ENCODE measurements at places on chromosomes 11 and 22.

DNA sequence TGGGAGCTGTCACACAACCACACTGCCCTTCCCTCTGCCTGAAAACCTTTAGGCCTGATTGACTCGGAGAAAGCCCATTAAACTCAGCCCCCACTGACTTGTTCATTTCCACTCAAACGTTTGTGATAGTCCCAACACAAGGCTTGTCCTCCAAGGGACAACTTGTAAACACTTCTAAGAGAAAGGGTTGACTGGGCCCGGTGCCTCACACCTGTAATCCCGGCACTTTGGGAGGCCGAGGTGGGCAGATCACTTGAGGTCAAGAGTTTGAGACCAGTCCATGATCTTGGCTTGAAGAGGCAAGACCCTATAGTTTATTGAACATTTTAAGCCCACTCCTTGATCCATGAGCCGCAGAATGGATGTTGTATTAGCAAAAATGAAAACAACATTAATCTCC lies 63.3 kb upstream of the PRODH start:
- no peak for DNase-seq

DNA sequence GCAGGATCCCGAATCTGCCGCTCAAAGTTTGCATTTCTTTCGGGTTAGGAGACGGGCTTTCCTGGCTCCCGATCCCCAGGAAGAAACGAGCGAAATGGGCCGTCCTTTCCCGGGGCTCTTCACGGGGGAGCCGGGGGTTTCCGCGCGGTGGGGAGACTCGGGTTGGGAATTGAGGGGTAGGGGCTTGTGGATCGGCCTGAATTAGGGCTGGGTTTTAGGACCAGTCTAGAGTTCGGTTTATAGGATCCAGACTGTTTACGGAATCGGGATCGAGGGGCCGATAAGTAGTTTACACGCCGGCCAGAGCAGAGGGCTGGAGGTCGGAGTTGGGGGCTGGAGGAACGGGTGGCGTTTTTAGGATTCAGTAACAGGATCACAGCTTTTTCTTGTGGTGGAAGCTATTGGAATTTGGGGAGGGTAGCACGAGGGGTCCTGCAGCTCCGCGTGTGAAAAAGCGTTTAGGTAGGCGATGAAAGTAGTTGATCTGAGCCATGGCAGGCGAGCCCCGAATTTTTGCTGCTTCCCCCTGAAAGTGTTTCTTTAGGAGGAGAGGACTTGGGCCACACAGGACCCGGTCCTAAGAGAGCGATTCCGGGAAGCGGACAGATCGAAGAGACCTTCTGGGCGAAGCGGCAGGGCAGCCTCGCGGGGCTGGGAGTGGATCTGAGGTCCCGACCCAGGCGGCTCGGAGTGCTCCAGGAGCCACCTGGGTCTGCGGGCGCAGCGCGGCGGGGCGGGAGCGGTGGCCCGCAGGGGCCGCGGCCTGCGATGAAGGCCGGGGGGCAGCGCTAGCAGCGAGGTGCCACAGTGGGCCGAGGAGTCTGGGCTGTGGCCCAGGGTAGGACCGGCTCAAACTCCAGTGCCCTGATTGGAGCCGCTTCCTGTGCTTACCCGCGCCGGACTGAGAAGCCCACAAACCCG lies 1.6 kb downstream of the PKNOX2 start:
- no peak for DNase-seq

GRCh38 chr11:117600234-117600783 lies 196.7 kb downstream of the DSCAML1 start:
- no peak for DNase-seq

GRCh38 chr11:133778161-133778560 lies 67.2 kb downstream of the SPATA19 start:
- DNase-seq: no peak

DNA sequence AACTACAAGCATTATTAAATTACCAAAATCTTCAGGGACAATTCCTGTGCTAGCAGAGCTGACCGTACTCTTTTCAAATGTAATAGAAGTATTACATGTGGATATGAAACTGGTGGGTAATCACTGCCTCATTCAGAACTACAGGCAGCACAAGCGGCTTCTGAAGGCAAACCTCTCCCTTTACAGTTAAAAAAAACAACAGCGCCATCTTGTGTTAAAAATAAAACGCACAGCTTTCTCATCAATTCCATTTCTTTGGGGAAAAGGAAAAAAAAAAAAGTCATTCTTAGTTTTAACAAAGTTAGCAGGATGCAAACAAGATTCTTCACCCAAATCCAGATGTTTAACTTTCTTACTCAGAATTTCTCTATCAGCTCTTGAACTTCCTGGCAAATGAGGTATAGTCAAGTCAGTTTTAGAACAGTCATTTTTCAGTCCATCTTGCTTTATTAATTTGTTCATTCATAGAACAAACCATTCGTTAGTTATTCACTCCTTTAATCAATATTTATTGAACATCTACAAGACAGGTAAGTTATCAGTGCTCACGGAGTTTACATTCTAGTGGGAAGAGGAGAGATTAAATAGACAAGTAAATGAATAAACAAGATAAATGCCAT lies 331.8 kb upstream of the MPPED2 start:
- no peak for DNase-seq

DNA sequence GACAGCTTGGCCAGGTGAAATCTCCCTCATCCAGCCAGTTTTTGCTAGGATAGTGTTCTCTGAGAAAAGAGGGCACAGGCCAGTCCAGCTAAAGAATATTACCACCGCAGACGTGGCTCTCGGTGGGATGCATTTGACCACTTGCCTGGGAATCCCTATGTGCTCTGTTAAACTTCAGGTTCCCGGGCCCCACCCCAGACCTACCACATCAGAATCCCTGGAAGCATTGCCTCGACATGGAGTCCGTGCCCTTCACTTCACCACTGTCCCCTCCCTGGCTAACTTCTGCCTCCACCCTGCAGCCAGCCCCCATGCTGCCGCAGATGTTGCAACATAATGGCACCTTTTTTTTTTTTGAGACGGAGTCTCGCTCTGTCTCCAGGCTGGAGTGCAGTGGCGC lies 56.9 kb upstream of the EMID1 start:
- DNase-seq: no peak

DNA sequence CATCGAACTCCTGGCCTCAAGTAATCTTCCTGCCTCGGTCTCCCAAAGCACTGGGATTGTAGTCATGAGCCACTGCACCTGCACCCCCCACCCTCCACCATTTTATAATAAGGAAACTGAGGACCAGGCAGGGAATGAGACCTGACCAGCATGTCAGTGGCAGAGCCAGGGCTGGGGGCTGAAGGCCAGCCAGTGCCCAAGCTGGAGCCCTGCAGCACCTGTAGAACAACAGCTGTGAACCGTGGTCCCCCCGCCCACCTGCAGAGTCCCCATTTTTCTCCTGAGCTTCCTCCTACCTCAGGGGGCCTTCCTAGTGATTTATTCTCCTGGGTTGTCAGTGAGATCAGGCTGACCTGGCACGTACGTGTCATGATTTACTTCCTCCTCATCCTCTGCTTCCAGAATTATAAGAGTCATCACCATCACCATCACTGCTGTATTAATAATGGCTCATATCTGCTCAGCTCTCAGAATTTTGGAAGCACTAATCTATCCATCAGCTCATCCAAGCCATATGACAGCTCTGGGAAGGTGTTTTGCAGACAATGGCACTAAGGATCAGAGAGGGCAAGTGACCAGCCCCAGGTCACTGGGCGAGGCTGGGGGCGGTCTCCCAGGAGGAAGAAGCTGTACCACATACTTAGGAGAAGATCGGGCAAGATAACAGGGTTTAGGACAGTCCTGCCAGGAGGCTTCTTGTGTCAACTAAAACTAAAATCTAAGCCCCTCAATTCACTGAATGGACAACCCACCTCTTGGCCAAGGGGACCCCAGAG lies 5.5 kb upstream of the SLCO2B1 start:
- no peak for DNase-seq

All from activated CD4-positive, alpha-beta T cell treated with anti-CD3 and anti-CD28 coated beads for 4 hours (primary cell).